ENCODE measurements at places on chromosomes 12 and 14.

- DNase-seq, result no peak
Measured at GRCh38 chr14:64549016-64549415, 745 bp upstream of the PPP1R36 start.

DNA sequence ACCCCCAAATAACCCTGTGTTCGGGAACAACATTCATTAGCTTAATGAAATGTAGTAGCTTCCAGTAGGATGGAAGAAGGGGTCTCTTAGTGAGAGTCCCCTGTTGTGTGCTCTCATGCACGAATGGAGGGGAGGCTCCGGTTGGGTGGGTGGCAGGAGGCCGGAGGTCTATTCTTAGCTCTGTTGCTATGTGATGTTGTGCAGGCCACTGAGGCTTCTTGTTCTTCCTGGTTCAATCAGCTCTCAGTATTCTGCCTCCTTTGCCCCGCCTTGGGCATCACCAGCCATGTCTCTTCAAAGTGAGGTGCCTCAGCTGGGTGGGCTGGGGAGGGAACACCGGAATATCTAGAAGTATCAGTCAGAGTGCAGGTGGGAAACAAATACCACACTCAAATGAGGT, 50.8 kb downstream of the KCNA1 start:
- no peak for DNase-seq

- DNase-seq, result no peak
Measured at GRCh38 chr12:6958609-6959057, 7.5 kb downstream of the PTPN6 start.

DNA sequence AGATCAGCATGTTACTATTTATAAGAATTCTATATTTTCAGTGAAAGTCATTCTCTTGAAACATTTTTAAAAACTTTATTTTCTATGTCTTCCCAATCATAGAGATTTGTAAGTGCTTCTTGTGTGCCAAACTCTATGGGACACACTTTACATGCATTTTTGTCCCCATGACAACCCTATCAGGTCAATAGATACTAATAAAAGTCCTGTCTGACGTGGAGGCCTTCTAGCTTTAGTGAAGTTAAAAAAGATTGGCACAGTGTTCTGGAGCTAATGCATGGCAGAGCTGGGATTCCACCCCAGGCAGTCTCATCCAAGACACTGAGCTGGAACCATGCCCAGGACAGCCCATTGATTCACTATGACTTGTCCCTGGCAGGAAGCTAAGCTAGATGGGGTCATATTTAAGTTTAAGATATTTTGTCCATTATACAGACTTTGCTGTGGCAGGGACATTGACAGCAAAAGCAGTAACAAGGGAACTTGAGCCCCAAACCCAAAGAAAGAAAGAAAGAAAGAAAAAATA, 28.1 kb downstream of the TTC6 start:
- no peak for DNase-seq

DNA sequence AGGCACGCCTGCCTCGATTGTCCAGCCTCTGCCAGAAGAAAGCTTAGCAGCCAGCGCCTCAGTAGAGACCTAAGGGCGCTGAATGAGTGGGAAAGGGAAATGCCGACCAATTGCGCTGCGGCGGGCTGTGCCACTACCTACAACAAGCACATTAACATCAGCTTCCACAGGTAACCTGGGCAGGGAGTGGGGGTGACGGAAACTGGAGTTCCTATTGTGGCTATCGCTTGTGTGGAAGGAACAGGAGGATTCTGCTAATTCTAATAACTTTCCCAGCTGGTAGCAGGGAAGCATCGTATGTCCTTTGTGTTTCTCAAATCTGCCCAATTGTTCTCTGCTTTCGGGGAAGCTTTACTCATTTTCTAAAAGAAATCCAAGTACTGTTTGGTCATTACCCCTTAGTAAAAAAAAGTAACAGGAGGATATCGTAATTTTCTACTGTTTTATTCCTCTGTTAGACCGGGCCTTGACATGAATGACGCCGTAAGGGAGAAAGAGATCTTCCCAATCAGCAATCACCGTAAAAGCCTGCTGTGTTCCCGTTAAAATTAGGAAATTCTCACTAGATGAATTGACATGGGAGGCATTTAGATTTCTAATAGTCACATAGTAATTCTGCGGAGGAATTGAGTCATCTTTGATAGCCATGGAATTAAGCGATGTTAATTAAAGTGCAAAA, 449 bp downstream of the THAP2 start:
- no peak for DNase-seq

DNA sequence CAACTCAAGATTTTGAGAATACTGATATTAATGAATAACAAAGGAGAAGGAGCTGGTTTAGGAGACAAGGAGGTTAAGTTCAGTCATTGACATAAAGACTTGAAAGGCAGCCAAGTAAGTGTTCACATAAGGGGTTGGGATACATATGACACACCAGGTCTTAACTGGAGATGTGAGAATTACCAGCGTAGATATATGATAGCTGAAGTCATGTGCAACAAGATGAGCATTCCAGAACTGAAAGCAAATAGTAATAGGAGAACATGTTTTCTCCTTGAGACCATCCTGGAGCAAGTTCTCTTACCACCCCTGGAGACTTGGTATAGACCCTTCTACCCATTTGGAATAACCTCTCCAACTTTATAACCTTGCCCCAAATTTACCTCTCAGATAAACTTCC, 43.3 kb upstream of the NPFF start:
- no peak for DNase-seq

GRCh38 chr14:29858299-29858698, 69.3 kb downstream of the PRKD1 start:
- DNase-seq, result no peak

DNA sequence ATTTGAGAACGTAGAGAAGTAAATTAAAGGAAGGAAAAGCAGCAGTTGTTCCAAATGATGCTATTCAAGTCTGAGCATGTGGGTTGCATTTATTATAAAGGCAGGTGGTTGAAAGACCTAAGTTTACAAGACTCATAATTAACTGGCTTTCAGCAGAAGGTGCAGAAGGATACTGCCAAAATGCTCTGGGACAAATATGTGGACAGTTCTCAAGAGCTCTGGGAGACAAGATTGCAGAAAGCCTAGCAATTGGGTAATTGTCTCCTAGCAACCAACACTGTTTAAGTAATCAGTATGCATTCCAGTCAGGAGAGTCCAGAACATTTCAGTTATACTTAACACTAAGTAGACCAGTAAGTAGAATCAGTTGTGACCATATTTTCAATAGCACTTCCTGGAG, 131.5 kb downstream of the GPR135 start:
- no peak for DNase-seq
